ENCODE measurements at places on chromosomes 16 and 17. TPM values are rescaled to one million over a fixed set of nuclear protein-coding genes. Genes with fewer than 3 reads are reported as not detected.

DNA sequence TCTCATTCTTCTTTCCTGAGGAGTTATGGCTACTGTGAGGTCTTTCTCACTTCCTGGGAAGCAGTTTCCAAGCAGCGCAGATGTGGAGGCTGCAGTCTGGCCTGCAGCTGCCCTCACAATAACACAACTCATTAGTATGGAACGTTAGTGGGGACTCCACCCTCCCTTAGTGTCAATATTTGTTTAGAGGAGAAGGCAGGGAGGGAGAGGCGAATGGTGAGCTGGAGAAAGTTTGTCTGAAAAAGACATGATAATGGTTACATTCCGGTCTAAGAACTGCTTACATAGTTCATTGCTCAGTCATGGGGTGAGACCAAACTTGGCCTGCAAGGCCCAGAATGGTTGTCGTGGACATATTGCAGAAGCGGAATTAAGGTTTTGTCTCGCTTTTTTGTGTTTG, 170.2 kb downstream of the HS3ST3B1 start:
- H3K27me3 ChIP-seq, result no peaks in the 10 kb centered on the region
- no peaks in the 10 kb centered on the region for H3K4me1 ChIP-seq
- no peaks in the 10 kb centered on the region for H3K36me3 ChIP-seq
- no peak overlapping the region for H3K4me3 ChIP-seq
- no peak overlapping the region for H3K27ac ChIP-seq

The LYRM9 gene
- total RNA-seq, result 22.2 TPM

DNA sequence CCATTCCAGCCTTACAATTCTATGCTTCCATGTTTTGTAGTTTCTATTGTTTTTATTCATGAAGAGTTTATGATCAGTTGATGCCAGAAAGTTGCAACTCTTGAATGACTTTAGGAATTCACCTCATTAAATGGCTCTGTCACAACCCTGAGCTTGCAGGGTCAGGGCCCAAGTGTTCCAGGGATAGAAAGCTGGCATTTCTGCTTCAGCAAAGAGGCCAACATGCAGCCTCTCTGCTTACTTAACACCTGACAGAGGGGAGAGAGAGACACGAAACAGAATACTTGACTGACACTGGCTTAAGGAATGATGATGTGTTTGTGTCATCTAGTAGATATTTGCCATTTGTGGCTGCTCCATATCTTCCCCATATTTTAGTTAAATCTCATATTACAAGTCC, 328.1 kb downstream of the CA10 start:
- no peaks in the 10 kb centered on the region for H3K4me1 ChIP-seq
- no peaks in the 10 kb centered on the region for H3K27me3 ChIP-seq

- H3K27me3 ChIP-seq, result no peaks in the 10 kb centered on the region
- no peak for DNase-seq
- H3K4me3 ChIP-seq, result no peak overlapping the region
- peaks cover 3% of the 10 kb centered on the region for H3K36me3 ChIP-seq
Measured at GRCh38 chr17:51231999-51232398, 27.9 kb downstream of the MBTD1 start.

DNA sequence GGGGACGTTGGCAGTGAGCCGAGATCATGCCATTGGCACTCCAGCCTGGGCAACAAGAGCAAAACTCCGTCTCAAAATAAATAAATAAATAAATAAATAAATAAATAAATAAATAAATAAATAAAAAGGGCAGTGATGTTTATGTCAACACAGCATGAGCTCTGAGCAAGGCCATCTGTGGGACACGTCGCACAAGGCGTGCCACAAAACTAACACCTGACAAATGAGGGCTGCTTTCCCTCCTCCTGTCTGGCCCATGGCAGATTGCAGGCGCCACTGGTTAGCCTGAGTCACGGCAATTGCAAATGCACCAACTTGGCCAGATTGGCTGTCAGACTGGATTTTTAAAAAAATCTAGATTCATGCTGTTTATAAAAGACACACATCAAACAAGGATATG, 25.9 kb upstream of the SPNS3 start:
- no peak overlapping the region for H3K4me3 ChIP-seq
- no peak for DNase-seq
- no peaks in the 10 kb centered on the region for H3K4me1 ChIP-seq
- H3K27ac ChIP-seq, result no peak overlapping the region
- no peaks in the 10 kb centered on the region for H3K36me3 ChIP-seq

GRCh38 chr17:66371561-66371960, 69.1 kb downstream of the PRKCA start:
- no peak overlapping the region for H3K27ac ChIP-seq
- no peak overlapping the region for H3K4me3 ChIP-seq

The CHTF18 gene
- 19.9 TPM for total RNA-seq

The KRTAP9-4 gene
- not detected for total RNA-seq

- H3K4me3 ChIP-seq, result no peak overlapping the region
- H3K4me1 ChIP-seq, result no peaks in the 10 kb centered on the region
- peaks cover 70% of the 10 kb centered on the region for H3K36me3 ChIP-seq
- H3K27me3 ChIP-seq, result no peaks in the 10 kb centered on the region
Measured at GRCh38 chr16:69363281-69363717, 11.7 kb upstream of the TMED6 start.

DNA sequence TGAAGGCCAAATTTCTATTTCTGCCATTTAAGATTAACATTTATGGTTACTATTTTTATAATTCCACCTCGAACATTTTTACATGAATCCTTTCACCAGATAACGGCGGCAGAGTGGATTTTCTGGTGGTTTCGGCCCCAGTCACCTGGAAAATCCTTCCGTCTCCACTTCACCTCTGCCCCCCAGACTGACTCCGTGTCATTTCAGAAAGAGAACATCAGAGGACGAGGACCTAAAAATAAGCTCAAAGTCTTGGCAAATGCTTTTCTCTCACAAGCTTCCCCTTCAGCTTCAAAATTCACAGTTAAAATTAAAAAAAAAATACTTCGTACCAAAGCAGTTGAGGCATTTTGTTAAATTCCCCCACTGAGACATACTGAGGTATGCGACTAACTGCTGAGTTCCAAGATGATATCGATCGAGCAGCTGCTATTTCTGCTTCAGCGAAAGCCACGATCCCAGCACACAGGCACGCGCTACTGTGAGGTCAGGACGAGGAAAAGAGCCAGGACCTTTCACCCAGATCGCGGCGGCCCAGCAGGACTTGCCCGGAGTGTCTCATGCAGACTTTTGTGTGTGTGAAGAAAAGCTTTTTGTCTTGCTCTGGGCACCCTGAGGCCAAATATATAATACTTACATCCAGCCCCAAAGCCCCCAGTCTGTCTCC, 36.8 kb downstream of the ASPA start:
- peak; percentile 83 for DNase-seq
- H3K4me3 ChIP-seq, result no peak overlapping the region
- peaks cover 14% of the 10 kb centered on the region for H3K4me1 ChIP-seq
- H3K27me3 ChIP-seq, result no peaks in the 10 kb centered on the region
- no peaks in the 10 kb centered on the region for H3K36me3 ChIP-seq
- H3K27ac ChIP-seq, result peak overlapping the region; percentile 59

DNA sequence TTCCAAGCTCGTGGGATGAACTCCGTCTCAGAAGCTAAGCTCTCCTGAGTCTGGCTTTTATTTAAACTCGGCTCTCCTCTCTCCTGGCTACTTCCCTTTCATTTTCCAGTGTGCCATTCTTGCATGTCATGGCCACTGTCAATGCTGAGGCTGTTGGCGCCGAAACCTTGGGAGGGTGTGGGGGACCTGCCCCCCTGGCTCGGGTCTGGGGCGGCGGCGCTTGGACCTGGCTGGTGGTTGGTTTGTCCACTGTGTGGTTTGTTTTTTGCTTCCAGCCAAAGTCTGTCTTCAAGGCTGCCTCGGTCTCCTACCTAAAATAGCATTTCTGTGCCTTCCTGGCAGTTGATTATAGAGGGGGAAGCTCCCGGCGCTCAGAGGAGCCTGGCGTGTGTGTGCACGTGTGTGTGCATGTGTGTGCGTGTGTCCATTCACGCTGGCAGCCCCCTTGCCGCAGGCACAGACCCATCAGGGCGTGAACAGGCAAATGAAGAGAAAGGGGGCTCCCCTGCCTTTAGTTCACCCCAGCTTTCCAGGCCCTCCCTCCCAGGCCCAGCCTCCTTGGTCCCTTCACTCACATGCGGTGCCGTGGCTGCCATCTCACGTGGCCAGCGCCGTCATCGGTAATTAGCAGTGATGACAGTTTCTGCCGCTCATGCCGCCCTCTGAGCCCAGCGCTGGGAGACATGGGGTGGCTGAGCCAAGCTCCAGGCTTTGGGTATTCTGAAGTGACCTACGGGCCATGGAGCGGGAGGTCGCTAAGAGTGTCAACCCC, 179.9 kb downstream of the SEC14L1 start:
- peaks cover 60% of the 10 kb centered on the region for H3K4me1 ChIP-seq
- peak overlapping the region; percentile 98 for H3K27ac ChIP-seq
- H3K27me3 ChIP-seq, result no peaks in the 10 kb centered on the region
- no peak for DNase-seq
- peak overlapping the region; percentile 59 for H3K4me3 ChIP-seq
- H3K36me3 ChIP-seq, result no peaks in the 10 kb centered on the region

DNA sequence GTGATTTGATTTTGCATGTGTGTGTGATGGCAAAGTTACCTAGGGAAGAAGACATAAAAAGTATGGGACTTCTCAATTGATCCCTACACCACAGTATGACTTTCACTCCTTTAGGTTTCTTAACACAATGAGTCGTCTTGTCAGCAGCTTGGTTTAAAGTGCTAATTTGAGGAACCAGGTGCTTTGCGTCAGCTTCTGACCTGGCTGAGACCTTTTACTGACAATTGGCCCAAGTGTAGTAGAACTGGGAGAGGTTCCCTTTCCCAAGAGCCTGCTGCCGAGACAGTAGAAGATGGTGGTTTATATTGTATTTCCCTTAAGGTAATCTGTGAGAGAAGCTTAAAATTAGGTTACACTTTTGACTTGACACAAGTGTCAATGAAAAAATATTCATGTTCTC, 54.9 kb downstream of the LDHD start:
- no peak for DNase-seq
- peak overlapping the region; percentile 19 for H3K27ac ChIP-seq
- H3K36me3 ChIP-seq, result no peaks in the 10 kb centered on the region
- H3K4me3 ChIP-seq, result no peak overlapping the region
- H3K4me1 ChIP-seq, result peaks cover 6% of the 10 kb centered on the region

DNA sequence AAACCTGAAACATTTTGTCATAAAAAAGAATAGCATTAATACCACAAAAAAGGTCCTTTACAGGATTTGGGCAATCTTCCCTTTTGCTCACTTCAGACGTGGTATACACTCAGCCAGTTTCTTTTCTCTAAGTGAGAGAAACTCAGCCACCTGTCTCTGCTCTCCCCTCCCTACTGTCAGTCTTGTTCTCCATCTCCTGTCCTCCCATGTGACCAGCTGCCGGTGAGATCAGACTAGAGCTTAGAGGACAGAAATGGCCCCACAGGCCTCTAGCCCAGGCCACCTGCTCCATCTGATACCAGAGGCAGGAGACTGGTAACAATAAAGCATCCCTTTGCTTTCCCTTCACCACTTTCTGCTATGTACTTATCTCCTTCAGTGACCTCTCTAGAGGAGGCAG, 34.9 kb downstream of the CMC2 start:
- H3K4me3 ChIP-seq, result no peak overlapping the region
- DNase-seq, result no peak
- no peaks in the 10 kb centered on the region for H3K27me3 ChIP-seq
- H3K36me3 ChIP-seq, result no peaks in the 10 kb centered on the region
- H3K4me1 ChIP-seq, result no peaks in the 10 kb centered on the region
